Effector memory CD4-positive, alpha-beta T cell (primary cell): ENCODE measurements at places on chromosomes 1 and 21.

- no peak for DNase-seq
- H3K27ac ChIP-seq = no peak overlapping the region
- no peaks in the 10 kb centered on the region for H3K36me3 ChIP-seq
- no peak overlapping the region for H3K4me3 ChIP-seq
- no peaks in the 10 kb centered on the region for H3K4me1 ChIP-seq
- H3K27me3 ChIP-seq = no peaks in the 10 kb centered on the region
Observed at GRCh38 chr1:3133686-3134085, 64.7 kb downstream of the PRDM16 start.

DNA sequence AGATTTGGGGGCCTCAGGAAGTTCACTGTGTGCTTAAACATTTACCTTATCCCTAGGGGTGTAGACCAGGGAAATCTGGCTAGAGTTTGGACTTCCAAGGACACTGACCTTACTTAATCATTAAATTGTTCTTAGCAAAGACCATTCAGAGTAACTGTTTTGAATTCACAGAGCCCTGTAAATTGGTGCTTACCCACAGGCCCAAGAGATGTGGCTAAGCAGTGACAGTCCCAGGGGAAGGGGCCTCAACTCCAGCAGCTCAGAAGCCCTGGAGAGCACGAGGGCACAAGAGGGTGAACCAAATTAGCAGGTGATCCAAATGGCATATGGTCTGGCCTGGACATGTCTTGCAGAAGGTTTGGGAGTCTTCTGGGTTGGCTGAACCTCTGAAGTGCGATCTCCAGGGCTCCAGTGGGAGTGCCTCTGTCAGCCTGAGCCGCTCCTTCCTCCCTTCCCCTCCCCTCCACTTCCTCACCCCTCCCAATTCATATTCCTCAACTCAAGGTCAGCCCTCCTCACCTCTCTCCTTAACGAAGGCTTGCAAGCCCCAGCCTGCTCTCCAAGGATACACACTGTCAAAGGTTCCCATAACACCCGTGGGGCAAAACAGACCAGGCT lies 4.3 kb downstream of the PAQR7 start:
- H3K4me1 ChIP-seq = peaks cover 10% of the 10 kb centered on the region
- H3K27me3 ChIP-seq = no peaks in the 10 kb centered on the region
- DNase-seq = no peak

GRCh38 chr1:48756683-48757316 lies 19.9 kb downstream of the BEND5 start:
- no peaks in the 10 kb centered on the region for H3K4me1 ChIP-seq
- no peaks in the 10 kb centered on the region for H3K36me3 ChIP-seq
- H3K27ac ChIP-seq = no peak overlapping the region
- no peaks in the 10 kb centered on the region for H3K27me3 ChIP-seq
- no peak for DNase-seq

GRCh38 chr1:180211860-180212229 lies 18.2 kb upstream of the LHX4 start:
- H3K27ac ChIP-seq = no peak overlapping the region
- H3K4me1 ChIP-seq = peaks cover 4% of the 10 kb centered on the region
- H3K4me3 ChIP-seq = no peak overlapping the region
- DNase-seq = no peak
- no peaks in the 10 kb centered on the region for H3K27me3 ChIP-seq

DNA sequence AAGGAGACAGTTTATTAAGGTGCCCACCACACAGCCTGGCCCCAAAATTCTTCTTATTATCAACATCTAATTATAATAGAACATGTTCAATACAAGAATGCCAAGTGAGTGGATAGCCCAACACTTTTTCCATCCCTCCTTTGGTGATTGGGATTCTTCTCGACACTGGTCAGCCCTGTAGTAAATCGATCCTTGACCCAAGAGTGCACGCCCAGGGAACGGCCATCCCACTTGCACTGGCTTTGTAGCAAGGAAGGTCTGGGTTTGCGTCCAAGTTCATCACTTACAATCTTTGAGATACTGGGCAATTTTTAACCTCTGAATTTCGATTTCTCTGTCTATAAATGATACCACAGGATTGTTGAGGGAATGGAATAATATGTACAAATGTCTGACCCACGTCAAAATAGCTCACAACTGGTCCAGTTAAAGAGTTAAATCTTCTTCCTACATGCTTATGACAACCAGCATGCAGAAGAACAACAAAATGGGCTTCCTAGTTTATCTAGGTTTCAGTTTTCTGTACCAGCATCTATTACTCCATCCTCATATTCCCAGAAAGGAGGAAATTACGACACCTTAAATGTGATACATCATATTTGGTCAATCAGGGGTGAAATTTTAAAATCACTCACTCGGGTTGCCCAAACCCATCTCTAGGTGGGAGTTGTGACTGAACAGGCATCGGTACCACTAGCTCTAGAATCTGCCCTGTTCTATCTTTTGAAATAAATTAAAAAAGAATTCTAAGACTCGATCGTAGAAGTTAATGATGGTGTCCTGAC lies 161.8 kb downstream of the CLIC6 start:
- H3K4me1 ChIP-seq = peaks cover 5% of the 10 kb centered on the region
- H3K27ac ChIP-seq = no peak overlapping the region
- no peak for DNase-seq
- H3K4me3 ChIP-seq = no peak overlapping the region
- peaks cover 71% of the 10 kb centered on the region for H3K36me3 ChIP-seq
- no peaks in the 10 kb centered on the region for H3K27me3 ChIP-seq

DNA sequence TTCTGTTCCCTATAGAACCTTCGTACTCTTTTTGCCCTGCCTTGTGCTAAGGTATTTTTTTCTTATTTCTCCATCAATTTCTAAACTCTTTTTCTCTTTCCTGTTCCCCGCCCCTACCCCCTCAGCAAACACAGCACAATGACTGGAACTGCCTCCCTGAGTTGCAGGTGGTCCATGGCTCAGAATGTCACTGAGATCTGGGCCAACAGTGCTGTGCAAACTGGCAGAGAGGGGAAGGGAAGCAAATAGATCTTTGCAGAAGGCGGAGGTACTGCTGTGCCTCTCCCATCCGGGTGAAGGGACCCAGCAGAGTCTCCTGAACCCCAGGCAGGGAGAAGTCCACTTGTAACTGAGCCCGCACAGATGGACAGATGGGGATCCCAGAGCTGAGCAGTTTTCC lies 32.6 kb upstream of the A3GALT2 start:
- DNase-seq = no peak
- H3K4me1 ChIP-seq = peaks cover 9% of the 10 kb centered on the region
- no peaks in the 10 kb centered on the region for H3K36me3 ChIP-seq
- H3K4me3 ChIP-seq = no peak overlapping the region

DNA sequence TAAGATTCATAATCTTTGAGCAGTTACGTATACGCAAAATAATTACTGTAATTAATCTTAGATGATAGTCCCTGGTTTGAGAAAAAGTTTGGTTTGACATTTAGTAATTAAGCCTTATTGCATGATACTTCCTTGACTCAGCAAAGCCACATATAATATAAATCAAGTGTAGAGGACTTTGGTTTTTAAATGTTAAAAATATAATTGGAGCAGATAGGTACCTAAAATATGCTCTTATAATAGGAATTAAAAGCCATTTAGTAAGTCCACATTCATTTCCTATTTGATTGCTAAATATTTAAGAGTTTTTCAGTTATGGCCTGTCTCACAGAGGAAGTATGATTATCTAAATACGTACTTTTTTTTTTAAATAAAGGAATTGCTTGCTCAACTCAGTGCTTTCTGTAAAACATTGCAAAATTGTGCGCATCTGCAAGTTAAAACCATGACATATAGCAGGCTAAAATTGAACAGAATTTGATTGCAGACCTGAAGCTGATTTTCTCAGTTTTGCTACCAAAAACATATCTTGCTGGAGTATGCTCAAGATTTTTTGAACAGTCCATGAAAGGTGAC lies 20.4 kb downstream of the RPE65 start:
- no peak overlapping the region for H3K27ac ChIP-seq
- no peaks in the 10 kb centered on the region for H3K36me3 ChIP-seq
- no peaks in the 10 kb centered on the region for H3K27me3 ChIP-seq
- H3K4me3 ChIP-seq = no peak overlapping the region

- H3K27me3 ChIP-seq = no peaks in the 10 kb centered on the region
- no peak for DNase-seq
- H3K27ac ChIP-seq = no peak overlapping the region
- no peak overlapping the region for H3K4me3 ChIP-seq
Observed at GRCh38 chr1:163565166-163565565, 243.4 kb downstream of the NUF2 start.

DNA sequence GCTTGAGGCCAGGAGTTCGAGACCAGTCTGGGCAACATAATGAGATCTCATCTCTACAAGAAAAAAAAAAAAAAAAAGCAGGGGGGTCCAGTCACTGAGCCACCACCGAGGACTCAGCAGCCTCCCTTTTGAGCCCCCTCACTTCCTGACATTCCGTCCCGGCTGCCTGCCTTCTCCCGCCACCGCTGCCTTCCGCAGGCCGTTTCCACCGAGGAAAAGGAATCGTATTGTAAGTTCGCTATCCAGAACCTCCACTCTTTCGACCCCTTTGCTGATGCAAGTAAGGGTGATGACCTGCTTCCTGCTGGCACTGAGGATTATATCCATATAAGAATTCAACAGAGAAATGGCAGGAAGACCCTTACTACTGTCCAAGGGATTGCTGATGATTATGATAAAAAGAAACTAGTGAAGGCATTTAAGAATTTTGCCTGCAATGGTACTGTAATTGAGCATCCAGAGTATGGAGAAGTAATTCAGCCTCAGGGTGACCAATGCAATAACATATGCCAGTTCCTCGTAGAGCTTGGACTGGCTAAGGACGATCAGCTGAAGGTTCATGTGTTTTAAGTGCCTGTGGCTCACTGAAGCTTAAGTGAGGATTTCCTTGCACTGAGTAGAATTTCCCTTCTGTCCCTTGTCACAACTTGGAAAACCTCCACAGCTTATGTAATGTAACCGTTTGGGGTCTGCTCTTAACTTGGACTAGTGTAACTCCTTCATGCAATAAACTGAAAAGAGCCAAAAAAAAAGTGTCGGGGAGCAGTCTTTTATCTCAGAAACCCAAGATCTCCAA lies 55.6 kb downstream of the GLUL start:
- no peak overlapping the region for H3K4me3 ChIP-seq
- H3K27ac ChIP-seq = no peak overlapping the region
- no peaks in the 10 kb centered on the region for H3K27me3 ChIP-seq
- DNase-seq = no peak
- H3K4me1 ChIP-seq = no peaks in the 10 kb centered on the region
- no peaks in the 10 kb centered on the region for H3K36me3 ChIP-seq

- no peak for DNase-seq
- H3K27me3 ChIP-seq = no peaks in the 10 kb centered on the region
- H3K27ac ChIP-seq = peak within 1 kb of the TSS; percentile 73
- no peaks in the 10 kb centered on the region for H3K36me3 ChIP-seq
Observed at GRCh38 chr1:162561616-162562469, at the start of gene UAP1. UAP1 (plus strand) TSS chr1:162561722; CDS start chr1:162566069, 4,347 bp downstream.

GRCh38 chr1:211484755-211485479 lies 7.0 kb downstream of the RD3 start:
- no peaks in the 10 kb centered on the region for H3K36me3 ChIP-seq
- H3K27ac ChIP-seq = no peak overlapping the region
- H3K27me3 ChIP-seq = peaks cover 3% of the 10 kb centered on the region
- no peak overlapping the region for H3K4me3 ChIP-seq
- no peak for DNase-seq

DNA sequence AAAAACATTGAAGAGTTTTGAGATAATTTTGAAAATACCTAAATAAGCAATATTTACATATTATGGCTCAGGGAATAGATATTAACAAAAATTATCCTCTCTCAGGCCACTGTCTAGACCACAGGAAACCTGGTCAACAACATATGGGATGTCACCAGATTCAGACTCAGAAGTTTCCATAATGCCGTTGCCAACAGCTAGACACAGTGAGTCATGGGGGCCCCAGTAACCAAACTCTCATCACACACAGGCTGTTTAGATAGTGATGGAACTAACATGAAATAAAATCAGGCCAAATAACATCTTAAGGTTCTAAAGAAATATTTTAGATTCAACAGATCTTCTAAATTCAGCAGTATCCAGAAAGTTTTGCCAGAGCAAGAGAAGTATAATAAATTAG lies 681.7 kb upstream of the ADAMTS5 start:
- no peaks in the 10 kb centered on the region for H3K36me3 ChIP-seq
- no peak overlapping the region for H3K4me3 ChIP-seq
- no peak overlapping the region for H3K27ac ChIP-seq
- DNase-seq = no peak
- no peaks in the 10 kb centered on the region for H3K27me3 ChIP-seq

GRCh38 chr1:162011337-162012012 lies 12.2 kb downstream of the OLFML2B start:
- DNase-seq = no peak
- no peaks in the 10 kb centered on the region for H3K36me3 ChIP-seq
- no peaks in the 10 kb centered on the region for H3K27me3 ChIP-seq
- no peak overlapping the region for H3K4me3 ChIP-seq
- no peak overlapping the region for H3K27ac ChIP-seq

DNA sequence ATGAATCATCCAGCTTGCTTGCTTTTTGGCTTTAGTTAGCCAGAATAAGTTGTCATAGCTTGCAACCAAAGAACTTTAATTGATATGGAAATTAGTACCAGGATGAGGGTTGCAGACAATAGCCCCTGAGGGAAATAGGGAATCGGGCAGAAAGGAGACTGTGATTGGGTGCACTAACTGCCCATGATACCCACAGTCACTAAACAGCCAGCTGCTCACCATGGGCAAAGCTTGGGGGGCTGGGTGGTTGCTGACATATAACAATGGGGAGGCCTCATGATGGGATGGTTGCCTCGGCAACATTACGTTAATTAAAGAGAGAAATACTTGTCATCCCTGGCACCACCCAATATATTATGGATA lies 17.8 kb upstream of the PLA2G2E start:
- H3K27me3 ChIP-seq = no peaks in the 10 kb centered on the region
- H3K4me3 ChIP-seq = no peak overlapping the region
- no peaks in the 10 kb centered on the region for H3K4me1 ChIP-seq
- no peak overlapping the region for H3K27ac ChIP-seq

GRCh38 chr1:73604211-73604610 lies 593.8 kb downstream of the LRRIQ3 start:
- no peaks in the 10 kb centered on the region for H3K36me3 ChIP-seq
- H3K27ac ChIP-seq = no peak overlapping the region
- H3K4me3 ChIP-seq = no peak overlapping the region
- no peaks in the 10 kb centered on the region for H3K27me3 ChIP-seq
- no peaks in the 10 kb centered on the region for H3K4me1 ChIP-seq
- no peak for DNase-seq

- H3K27me3 ChIP-seq = no peaks in the 10 kb centered on the region
- DNase-seq = no peak
- peaks cover 2% of the 10 kb centered on the region for H3K4me1 ChIP-seq
- H3K27ac ChIP-seq = no peak overlapping the region
- H3K36me3 ChIP-seq = peaks cover 41% of the 10 kb centered on the region
- H3K4me3 ChIP-seq = no peak overlapping the region
Observed at GRCh38 chr1:24899581-24900485, 30.2 kb downstream of the RUNX3 start.

GRCh38 chr1:53140451-53140850 lies 2.0 kb downstream of the SLC1A7 start:
- H3K36me3 ChIP-seq = no peaks in the 10 kb centered on the region
- H3K27me3 ChIP-seq = no peaks in the 10 kb centered on the region
- no peak for DNase-seq
- no peaks in the 10 kb centered on the region for H3K4me1 ChIP-seq
- H3K4me3 ChIP-seq = no peak overlapping the region
